ENCODE measurements at places on chromosomes 1 and 21. TPM values are rescaled to one million over a fixed set of nuclear protein-coding genes. Genes with fewer than 3 reads are reported as not detected.
A peak's percentile ranks its signal among the peaks of the same experiment; 100 is the strongest.

OR2G6 gene
- not detected for total RNA-seq

DNA sequence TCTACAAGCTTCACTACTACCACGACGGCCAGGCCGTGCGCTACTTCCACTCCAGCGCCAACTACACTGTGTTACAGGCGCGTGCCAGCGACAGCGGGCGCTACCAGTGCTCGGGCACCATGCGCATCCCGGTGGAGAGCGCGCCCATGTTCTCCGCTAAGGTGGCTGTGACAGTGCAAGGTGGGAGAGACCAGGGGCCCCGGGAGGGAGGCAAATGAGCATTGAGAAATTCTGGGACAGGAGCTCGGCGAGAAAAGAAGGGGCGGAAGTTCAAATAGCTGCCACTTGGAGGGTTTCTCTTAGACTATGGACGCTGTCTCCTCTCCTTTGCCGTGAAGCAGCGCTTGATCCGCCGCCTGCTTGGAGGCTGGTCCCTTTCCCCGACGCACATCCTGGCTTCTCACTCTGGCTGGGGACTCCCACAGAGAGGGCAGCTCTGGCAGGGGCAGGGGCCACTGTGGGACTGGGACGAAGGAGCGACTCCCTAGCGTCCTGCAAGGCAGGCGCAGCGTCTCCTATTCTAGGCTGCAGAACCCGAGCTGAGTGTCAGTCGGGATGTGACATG is 4.6 kb downstream of the FCRLB start:
- peak; percentile 57 for DNase-seq

DNA sequence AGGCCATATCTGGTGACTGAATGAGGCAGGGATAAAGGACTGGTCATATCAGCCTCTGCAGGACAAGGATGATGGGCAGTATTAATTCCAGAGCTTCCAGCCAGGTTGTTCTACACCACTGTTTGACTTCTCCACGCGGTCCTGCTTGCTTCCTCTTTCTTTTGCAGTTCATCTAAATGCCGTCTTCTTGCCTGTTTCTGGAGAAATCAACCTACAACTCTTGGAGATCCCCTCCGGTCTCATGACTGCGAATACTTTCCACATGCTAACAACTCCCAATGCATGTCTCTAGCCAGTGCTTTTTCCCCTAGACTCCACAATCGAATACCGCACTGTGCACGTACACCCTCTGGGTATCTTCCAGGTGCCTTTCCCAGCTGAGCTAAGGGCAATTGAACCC is 14.1 kb upstream of the TIAM1 start:
- DNase-seq, result no peak

DNA sequence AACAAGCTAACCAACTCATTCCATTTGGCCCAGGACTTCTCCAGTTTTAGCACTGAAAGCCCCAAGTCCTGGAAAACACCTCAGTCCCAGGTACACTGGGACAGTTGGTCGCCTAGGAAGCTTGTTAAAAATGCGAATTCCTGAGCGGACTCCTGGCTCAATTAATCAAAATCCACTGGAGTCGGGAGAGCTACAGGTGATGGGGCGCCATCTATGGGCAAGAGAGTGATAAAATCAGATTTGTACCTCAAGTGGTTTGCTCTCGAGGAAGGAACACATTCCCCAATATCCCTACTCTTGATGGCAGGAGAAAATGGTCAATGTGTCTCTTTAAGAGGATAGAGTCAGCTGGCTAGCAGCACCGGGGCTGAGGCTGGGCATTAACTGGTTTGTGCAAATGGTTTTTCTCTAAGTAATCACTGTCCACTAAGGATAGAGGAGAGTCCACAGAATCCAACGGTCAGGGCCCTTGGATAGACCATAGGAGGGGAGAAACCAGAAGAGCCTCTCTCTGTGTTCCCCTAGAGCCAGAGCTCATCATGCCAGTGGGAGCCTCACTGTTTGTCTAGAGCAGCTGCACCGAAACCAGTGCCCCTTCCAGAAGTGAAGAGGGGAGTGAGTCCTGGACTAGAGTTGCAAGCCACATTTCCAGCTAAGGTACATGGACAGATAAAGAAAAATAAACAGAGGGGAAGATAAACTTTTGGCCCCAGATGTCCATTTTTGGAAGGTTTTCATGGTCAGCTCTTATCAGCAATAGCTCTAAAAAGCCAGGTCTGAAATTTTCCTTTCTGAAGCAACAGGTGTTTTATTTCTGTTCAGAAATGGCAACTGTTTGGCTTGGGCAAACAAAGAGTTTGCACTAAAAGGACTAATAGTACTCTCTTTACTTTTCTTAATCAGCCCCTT is 148.5 kb downstream of the TENT5C start:
- peak; percentile 76 for DNase-seq

GRCh38 chr1:234907208-234907939 is 221.3 kb downstream of the TOMM20 start:
- DNase-seq, result no peak

SPRR2B gene
- total RNA-seq, result not detected

GRCh38 chr1:35660581-35661473 is 19.5 kb upstream of the PSMB2 start:
- peak; percentile 30 for DNase-seq

DNA sequence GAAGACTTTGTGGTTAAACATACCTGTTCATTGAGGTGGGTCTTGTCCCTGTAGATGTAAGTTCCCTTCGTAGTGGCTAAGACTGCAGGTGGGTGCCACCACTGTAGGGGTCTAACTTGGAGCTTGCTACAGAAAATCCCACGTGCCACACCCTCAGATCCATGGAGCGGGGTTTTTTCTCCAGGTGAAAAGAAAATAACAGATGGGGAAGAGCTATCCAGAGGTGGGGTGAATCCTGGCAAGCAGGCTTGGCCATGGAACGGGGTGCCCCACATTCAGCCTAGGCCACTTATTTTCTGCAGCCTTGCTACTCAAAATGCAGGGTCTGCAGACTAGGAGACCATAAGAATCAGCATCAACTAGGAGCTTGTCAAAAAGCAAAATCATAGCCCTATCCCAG is 24.0 kb downstream of the EXOC8 start:
- no peak for DNase-seq

DNA sequence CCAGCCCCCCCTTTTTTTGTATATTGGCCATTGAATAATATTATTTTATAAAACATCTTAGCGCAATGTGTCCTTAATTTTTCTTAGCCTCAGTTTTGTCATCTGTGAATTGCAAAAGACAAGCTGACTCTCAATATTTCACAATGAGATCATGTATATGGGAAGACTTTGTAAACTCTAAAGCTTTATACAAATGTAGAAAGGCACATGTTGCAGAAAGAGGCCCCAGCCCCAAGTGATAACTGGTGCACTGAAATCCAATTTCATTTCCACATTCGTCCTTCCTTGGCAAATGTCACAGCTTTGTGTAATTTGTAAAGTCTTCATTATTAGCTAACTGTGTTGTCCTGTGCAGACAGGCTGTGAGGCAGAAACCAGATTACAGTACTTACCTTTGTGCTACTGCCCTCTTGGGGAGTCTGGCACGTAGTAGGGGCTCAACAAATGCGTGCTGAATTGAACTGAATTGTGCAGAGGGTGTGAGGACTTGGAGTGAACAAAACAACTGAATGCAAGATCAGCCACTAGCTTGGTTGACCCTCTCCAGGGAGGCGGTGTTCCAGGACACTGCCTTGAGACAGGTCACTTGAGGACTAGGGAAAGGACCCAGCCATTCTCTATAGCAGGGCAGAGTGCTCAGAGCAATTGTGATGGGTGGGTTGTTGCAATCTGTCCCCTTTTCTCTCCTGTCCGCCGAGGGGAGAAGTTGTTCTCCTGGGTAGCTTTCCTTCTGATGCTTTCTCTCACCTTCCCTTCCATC is 74.6 kb downstream of the LMO4 start:
- DNase-seq, result no peak

- DNase-seq, result no peak
These were observed 11.4 kb downstream of the SH3BP5L start for GRCh38 chr1:248814351-248814750.

KRTAP10-11 gene
- total RNA-seq, result not detected

SYPL2 gene
- 0.15 TPM for total RNA-seq

- no peak for DNase-seq
These were observed 8.5 kb upstream of the GNB1 start for GRCh38 chr1:1899266-1899966.

GRCh38 chr1:100539836-100540536 is 2.0 kb downstream of the GPR88 start:
- peak; percentile 54 for DNase-seq

CD53 gene
- total RNA-seq, result 0.46 TPM

- no peak for DNase-seq
These were observed 204.7 kb downstream of the LHX8 start for GRCh38 chr1:75338616-75339483.

GRCh38 chr1:70168283-70168682 is 37.1 kb downstream of the LRRC40 start:
- no peak for DNase-seq

C1orf87 gene
- total RNA-seq, result not detected

- DNase-seq, result peak; percentile 19
These were observed 542 bp downstream of the GAS5 start for GRCh38 chr1:173867141-173867752.

WLS gene
- total RNA-seq, result 51.8 TPM

- DNase-seq, result no peak
These were observed 86.0 kb downstream of the GALNT2 start for GRCh38 chr1:230152999-230153398.

GRCh38 chr21:18549214-18549905 is 145.8 kb upstream of the TMPRSS15 start:
- DNase-seq, result peak; percentile 0

TCEA3 gene
- total RNA-seq, result 1.7 TPM

GRCh38 chr1:7485086-7485780 is 285.9 kb upstream of the VAMP3 start:
- DNase-seq, result peak; percentile 22

KCNT2 gene
- total RNA-seq, result 1.0 TPM

DNA sequence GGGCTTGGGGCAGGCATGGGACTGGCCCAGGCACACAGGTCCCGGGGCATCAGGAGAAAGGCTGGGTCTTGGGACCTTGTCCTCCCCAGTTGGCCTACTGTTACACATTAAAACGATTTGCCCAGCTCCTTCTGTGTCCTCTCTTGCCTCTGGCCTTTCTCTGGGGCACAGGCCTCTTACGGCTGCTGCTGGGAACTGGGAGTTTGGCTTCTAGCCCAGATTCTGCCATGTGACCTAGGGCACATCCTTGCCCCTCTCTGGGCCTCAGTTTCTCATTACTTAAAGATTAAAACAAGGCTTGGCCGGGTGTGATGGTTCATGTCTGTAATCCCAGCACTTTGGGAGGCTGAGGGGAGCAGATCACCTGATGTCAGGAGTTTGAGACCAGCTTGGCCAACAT is 14.0 kb downstream of the KDF1 start:
- DNase-seq, result no peak

CTTNBP2NL gene
- 9.3 TPM for total RNA-seq

GRCh38 chr1:17168091-17168876 is 36.6 kb upstream of the PADI1 start:
- peak; percentile 96 for DNase-seq

LHX4 gene
- 1.4 TPM for total RNA-seq

- peak; percentile 81 for DNase-seq
These were observed 2.1 kb upstream of the PEX10 start for GRCh38 chr1:2414297-2414958.

- peak; percentile 50 for DNase-seq
These were observed 16.0 kb upstream of the EPS15 start for GRCh38 chr1:51535006-51535592.

LAMTOR5 gene
- total RNA-seq, result 123 TPM

GRCh38 chr1:25771221-25772114 is 28.5 kb upstream of the SELENON start:
- DNase-seq, result peak; percentile 59

- no peak for DNase-seq
These were observed 4.2 kb upstream of the TFF3 start for GRCh38 chr21:42319376-42319775.

- DNase-seq, result peak; percentile 72
These were observed 88.4 kb downstream of the LRRC8C start for GRCh38 chr1:89721351-89721750.

DNA sequence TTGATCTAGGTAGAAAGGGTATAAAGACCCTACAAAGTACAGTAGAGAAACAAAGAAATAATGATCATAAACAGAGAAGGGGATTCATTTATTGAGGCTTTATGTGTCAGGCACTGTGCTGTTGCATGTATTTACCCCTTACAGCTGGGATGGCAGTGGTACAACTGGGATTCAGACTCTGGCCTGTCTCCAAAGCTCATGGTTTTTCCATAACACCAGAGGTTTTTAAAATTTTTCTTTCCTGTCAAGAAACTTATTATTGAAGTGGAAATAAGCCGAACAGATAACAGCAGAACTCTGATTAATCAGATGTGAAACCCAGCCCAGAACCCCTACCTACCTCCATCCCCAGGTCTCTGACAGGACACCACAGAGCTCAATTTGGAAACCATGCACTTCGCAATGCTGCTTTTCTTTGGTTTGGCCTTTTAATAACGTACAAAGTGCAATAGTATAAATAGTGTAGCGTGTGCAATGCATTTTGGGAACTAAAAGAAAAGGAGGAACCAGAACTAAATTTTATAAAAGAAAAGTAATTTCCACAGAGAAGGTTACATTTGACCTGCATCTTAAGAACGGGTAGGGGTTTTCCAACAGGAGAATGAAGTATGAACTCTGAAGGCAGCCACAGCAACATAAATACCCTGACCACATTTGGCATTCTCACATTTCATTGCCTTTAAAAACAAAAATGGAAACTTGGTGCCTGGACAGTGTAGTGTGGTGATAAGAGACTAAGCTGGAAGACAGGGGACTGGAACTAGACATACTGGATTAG is 92.0 kb upstream of the S1PR1 start:
- DNase-seq, result no peak

Data from Daoy (cell line).